ENCODE measurements at places on chromosomes 2 and 18.
A peak's percentile ranks its signal among the peaks of the same experiment; 100 is the strongest.

DNA sequence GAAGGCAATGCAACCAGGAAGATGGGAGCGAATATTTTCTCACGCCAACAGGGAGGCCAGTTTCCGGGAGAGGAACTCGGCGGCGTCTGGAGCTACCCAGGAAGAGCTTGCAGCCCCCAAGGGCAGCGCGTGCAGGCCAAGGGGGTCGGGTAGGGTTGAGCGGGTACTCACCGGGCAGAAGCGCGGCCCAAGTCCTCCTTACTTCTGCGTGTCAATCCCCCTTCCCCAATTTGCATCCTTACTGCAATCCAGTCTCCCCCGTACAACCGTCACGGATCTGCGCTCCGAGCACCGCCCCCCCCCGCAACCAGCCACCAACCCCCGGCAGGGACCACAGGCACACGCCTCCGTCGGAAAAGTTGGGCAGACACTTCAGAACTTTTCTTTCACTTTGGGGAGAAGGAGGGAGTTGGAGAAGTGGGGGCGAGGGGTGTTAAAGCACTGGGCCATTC, 1.3 kb downstream of the ATP8B1 start:
- DNase-seq = peak; percentile 28

DNA sequence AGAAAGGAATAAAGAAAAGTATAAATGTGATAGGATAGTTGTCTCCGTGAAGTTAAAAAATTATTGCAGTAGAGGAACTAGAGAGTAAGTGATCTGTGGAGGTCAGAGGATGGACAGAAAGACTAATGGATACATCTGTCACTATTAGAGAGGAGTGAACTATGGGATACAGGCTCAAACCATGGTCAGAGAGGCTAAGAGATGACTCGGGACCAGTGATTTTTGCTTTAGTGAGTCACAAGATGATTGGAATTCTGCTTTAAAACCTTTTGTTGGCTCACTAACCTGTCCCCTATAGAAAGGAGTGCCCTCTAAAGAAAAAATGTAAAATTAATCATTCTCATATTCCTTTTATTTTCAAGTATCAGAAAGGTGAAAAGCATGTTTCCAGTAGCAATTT, 30.3 kb downstream of the ALMS1 start:
- no peak for DNase-seq

GRCh38 chr2:128797533-128797932, 478.9 kb upstream of the HS6ST1 start:
- no peak for DNase-seq

DNA sequence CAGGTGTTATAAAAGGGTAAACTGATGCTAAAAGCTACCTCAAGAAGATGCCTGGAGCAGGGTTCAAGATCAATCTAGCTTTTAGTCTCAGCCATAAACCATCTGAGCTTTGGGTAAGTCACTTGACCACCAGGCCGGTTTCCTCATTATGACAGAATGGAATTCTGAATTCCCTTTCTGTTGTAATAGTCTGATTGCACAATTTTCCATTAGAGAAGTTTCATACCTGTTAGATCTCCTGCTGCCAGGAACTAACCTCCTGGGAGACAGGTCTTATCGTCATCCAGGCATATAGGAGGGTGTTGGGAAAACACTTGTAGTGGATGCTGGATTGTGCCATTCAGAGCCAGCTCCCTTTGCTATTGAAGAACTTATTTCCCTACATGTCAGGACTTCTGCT, 272.5 kb downstream of the TDRD15 start:
- peak; percentile 7 for DNase-seq

- DNase-seq = no peak
Observed at GRCh38 chr2:144522897-144523595, 3.1 kb upstream of the ZEB2 start.

GRCh38 chr2:180222644-180223043, 215.5 kb upstream of the CWC22 start:
- DNase-seq = peak; percentile 95

GRCh38 chr2:60551240-60552077, 2.0 kb downstream of the BCL11A start:
- peak; percentile 40 for DNase-seq

DNA sequence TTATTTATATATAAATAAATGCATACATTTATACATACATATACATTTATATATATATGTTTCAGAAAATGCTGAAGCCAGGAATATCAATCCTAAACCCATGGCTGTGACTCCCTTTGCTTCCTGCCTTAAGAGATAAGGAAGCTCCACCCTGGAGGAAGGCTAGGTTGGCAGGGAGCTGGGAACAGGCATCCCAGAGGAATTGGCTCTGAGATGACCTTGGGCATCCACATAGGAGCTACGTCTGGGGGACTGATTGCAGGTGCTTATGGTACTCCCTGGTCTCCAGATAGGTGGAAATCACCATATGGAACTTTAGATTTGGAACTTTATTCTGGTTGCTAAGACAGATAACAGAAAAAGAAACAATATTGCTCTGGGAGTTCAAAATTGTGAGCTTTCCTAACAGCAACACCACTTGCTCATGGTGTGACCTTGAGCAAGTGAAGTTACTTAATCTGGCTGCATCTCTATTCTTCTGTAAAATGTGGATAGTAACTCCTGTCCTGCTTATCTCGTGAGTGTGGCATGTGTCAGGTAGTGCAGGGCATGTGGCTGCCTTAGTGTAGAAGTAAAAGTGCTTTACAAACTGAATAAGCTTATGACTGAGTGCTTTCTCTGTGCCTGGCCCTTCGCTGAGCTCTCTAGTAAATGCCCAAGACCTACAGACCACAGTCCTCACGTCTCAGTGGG, 341.0 kb downstream of the MEIS1 start:
- DNase-seq = no peak

DNA sequence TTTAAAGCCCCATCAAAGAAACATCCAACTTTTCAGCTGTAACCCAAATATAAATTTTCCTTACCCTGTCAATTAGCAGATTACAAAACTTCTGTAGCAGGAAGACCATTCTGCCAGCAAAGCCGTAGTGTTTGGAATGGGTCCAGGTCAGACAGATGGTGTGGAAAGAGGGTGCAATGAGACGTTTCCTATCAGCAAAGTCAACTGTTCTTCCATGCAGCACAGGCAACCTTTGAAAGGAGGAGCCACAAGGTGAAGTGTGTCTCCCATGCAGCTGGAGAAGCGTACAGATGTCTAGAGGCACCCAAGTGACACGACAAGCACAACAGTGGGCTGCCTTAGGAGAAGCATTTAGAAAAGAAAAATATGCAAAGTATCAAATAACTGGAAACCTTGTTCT, 83.7 kb downstream of the SP3 start:
- peak; percentile 69 for DNase-seq

GRCh38 chr18:39596891-39597290, 2031.3 kb upstream of the CELF4 start:
- DNase-seq = no peak
